Fibroblast of skin of scalp (primary cell): ENCODE measurements at places on chromosomes 1 and 21.

DNA sequence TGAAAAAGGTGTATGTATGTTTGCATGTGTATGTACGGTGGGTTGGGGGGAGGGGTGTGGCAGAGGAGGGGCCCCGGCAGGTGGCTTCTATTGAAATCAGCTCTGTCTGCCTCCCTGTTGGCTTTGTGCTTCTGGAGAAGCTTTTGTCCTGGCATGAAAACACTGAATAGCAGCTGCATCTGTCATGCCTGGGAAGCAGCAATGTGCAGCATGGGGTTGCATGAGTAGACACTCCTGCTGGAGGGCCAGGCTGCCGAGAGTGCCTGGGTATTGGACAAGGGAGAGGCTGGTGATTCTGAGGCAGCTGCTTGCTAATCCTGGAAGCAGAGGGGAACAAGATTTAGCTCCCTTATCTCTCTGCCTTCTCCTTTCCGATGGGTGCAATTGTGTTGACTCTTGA is 20.5 kb downstream of the MAPKAPK2 start:
- peak; percentile 79 for DNase-seq

GRCh38 chr1:182604175-182605164 is at the start of gene RGS16:
RGS16 (minus strand) TSS chr1:182604389; CDS start chr1:182604259, 130 bp downstream.
- DNase-seq = peak; percentile 81

DNA sequence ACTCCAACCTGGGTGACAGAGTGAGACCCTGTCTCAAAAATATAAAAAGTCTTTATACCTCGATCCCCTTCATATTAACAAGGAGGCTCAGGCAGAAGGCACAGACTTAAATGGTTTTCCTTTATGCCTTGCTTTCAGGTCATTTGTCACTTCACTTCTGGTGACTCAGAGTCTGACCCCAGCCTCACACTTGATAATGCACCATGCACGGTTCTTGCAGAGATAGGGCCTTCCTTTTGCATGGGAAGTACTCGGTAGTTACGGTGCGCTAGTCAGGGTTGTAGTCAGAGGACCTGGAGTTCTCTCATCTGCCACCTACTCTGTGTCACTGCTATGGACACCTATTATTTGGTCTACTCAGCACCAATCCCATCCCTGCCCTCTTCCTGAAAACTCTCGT is 43.6 kb upstream of the BMP8B start:
- no peak for DNase-seq

- DNase-seq = peak; percentile 73
These were observed 100.2 kb upstream of the GREM2 start for GRCh38 chr1:240712014-240712731.

DNA sequence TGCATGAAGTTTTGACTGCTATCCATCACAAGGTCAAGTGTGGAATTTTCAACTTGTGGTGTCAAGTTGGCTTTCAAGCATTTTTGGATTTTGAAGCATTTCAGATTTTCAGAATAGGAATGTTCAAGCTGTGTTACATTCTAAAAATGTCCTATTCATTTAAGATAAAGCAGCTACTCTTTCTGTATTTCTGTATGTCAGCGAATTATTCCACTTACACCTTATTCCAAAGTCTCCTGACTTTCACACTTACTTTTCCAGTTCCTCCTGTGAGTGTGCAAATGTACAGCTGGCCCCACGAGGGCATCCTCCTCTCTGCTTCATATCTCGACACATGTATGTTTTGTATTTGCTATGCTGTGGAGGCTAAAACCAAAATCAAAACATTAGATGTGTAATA is 51.9 kb downstream of the RC3H1 start:
- DNase-seq = no peak

DNA sequence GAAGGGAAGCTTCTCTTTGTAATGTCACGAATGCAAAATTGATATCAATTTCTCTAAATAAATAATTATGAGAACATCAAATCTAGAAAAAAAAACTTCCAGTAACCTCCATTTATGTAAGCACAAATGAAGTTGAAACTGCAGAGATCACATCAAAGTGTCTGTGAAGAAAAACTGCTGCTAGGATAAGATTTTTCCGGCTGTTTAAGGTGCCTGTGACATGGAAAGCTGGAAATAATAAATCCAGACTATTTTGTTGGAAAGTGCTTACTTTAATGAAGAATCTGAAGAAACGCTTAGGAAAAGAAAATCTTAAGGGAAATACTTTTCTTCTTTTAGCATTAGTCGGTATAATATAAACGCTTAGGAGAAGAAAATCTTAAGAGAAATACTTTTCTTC is 57.0 kb downstream of the CHRM3 start:
- DNase-seq = no peak

GRCh38 chr1:225748529-225748928 is 29.1 kb upstream of the SRP9 start:
- DNase-seq = no peak
